Stimulated activated CD8-positive, alpha-beta memory T cell treated with anti-CD3 and anti-CD28 coated beads, Interleukin-4, amount 100 ng/mL, for 1 hour (primary cell): ENCODE measurements at places on chromosomes 6 and 20.

DNA sequence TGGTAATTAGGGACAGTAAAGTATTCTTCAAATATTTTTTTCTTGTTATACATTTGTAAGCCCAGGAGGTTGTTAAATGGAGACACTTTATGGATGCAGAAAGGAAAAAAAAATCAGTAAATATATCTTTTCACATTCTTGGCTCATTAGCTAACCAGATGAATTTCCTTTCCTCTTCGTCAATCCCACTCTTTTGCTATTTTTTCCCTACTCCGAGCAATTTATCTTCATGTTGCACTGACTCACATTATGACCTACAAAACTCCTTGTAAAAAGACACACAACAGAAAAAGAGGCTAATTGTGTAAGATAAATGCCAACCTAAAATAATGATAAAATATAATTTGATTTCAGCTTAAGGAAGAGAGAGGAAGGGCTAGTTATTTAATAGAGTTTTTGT, 472.9 kb upstream of the ZNF337 start:
- DNase-seq = no peak

- DNase-seq = no peak
Measured at GRCh38 chr20:45449528-45449927, 20.0 kb upstream of the WFDC2 start.

GRCh38 chr6:74925683-74926082, 280.2 kb downstream of the COL12A1 start:
- no peak for DNase-seq

DNA sequence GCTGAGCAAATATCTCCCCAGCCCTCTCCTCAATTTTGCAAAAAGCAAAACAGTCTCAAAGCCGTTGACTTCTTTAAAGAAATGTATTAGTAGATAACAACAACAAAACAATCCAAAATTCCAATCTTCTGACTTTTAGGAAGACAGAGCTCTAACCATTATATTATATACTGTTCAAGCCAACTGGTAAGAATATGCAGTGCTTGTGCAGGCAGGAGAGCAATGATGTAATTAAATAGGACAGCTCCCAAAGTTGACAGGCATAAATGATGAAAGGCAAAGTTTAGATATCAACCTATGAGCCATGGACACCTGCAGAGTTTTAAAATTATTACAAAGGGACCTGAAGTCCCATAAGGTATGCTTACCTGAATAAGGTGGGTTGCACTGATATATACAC, 16.6 kb upstream of the CEP85L start:
- no peak for DNase-seq

- DNase-seq = no peak
Measured at GRCh38 chr20:5602346-5602745, 147.9 kb upstream of the SHLD1 start.

GRCh38 chr6:63643862-63644261, 8.3 kb downstream of the PHF3 start:
- DNase-seq = no peak

DNA sequence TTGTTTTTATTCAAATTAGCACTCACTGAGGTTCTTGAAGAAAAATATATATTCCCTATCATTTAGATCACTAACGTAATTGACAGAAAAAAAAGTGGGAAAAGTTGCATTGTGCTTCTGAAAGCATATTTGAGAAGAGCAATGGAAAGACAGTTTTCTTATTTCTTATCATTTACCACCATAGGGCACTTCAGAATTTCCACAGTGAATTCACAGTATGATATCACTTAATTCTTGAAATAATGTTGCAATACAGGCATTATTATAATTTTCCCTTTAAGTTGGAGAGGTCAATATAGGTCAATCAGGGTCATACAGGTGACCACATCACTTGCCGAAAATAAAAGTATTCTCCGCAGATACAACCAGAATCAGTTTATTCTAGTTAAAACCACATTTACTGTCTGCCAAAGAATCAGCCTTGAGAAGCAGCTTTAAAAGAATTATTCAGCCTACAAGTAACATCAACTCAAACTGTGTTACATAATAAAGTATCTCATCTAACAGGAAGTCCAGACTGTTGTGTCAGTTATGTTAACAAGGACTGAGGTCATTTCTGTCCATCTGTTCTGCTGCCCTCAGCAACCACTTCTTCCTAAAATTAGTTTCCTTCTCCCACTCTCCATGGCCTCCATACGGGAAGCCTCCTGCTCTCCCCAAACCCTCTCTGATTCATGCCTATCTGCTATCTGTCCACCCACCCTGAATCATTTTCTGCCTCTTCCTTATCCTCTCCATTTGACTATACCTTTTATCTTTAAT, 121.2 kb downstream of the SIM1 start:
- DNase-seq = no peak

GRCh38 chr6:156777577-156778453, 637 bp downstream of the ARID1B start:
- DNase-seq = peak; percentile 5

- no peak for DNase-seq
Measured at GRCh38 chr6:22651731-22652130, 82.4 kb downstream of the HDGFL1 start.

DNA sequence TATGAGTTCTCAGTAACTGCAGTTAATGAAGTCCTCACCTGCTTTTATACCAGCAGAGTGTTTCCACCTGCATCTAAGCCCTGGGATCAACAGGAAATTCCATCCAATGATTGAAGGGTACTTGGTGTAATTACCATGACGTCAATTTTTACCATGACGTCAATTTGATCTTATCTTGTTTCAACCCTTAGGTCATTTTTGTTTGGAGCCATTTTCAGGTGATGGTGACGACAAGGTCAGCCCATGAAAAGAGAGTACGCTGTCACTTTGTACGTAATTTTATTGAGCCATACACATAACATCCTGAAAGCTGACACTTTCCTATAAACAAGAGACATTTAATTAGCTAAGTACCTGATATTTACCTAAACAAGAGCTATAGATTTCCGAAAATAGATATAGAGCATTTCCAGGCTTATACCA, at the start of gene CGA:
CGA (minus strand) TSS at position 20 of the 423 bp plus-strand sequence. CDS start 6,906 bp downstream, outside the sequence.
- no peak for DNase-seq

GRCh38 chr6:56372406-56372995, 125.1 kb upstream of the COL21A1 start:
- DNase-seq = no peak

DNA sequence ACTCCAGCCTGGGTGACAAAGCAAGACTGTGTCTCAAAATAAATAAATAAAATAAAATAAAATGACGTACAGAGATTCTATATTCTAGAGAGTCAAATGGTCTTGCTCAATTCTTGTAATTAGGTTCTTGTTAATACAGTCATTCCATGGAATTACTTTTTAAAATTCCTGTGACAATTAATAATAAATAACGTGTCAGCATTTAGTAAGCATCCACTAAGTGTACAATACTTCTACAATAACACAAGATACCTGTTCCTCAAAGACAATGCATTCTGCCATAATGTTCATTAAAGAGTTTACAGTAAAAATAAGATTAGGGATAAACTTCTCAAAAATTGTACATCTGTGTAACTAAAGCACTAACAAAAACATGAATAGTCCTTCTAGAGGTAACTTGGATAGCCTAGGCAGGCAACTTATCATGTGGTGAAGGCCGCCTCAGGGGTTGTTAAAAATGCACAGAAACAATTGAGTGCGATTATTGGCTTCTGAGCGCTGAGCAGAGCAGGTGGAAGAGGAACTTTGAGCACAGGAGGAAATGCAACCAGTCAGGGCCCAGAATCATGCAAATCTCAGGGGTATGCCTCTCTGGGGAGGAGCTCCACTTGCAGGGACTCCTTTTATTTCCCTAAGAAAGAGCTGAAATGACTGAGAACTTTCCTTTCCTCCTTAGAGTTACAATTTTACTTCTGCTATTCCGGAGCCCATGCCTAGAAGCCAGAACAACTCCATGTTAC, 37.1 kb downstream of the QRSL1 start:
- no peak for DNase-seq

- DNase-seq = no peak
Measured at GRCh38 chr6:89311853-89312531, 3.1 kb downstream of the GABRR2 start.

- DNase-seq = no peak
Measured at GRCh38 chr20:14890713-14891112, 553.3 kb upstream of the FLRT3 start.

DNA sequence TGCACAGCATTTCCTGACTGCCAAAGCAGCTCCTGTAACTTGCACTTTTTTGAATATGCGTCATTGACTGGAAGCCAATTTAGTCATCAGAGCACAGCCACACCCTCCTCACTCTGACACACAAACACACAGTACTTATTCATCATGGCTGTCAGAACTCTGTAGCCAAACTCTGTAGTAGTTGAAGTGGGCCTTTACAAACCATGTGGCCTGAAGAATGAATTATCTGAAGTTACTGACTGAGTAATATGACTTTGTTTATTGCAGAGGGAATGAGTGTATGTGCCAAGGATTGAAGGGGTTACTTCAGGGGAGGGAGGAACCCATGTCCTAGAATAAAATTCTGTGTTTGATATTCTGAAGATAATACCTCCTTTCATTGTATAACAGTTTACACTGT, 102.7 kb downstream of the FIG4 start:
- DNase-seq = no peak

DNA sequence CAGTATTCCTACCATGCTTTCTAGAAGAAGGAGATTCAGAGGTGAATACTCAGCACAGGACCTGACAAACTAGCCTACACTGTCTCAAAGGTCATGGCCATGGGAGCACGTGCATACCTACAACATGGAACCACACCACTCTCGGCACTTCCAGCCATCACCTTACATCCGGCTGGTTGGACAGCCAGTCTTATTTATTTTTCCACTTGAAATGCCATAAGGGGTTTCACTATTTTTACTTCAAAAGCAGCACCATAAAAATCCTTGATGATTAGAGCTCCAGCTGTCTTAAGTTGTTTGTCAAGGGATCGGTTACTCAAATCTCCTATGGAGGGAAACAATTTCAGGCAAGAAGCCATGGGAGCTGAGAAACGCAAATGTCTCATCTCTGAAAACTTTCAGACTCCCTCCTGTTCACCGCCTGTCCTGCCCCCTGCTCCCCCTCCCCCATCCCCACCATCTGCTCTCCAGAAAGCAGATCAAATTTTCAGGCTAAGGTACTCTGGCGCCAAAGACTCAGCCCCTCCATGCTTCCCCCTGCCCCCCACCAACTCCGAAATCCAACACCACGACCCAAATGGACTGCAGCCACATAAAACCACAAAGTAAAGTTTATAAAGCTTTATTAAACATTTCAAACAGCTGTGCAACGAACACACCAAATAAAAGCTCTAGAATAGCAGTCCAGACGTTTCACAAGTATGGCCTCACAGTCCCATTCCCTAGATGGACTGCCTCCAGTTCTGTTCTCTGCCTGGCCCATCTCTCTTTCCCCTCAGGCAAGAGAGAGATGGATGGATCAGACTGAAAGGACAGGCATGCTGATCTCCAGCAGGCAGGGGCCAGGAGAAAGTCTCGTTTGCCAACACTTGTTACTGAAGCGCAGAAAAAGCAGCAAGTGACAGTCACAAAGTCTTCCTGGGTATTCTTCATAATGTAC, 4.0 kb upstream of the NNAT start:
- no peak for DNase-seq

DNA sequence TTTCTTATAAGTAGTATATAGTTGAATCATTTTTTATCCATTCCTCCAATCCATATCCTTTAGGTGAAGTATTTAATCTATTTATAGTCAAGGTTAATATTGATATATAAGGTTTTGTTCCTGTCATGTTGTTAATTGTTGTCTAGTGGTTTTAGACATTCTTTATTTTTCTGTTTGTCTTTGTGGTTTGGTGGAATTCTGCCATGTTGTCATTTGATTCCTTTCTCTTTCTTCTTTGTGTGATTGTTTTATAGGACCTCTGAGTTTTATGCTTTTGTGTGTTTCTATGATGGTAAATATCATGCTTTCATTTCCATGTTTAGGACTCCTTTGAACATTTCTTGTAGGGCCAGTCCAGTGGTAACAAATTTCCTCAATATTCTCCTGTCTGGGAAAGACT, 450.3 kb upstream of the BTBD3 start:
- DNase-seq = no peak

GRCh38 chr6:37030599-37030998, 25.1 kb downstream of the FGD2 start:
- no peak for DNase-seq

DNA sequence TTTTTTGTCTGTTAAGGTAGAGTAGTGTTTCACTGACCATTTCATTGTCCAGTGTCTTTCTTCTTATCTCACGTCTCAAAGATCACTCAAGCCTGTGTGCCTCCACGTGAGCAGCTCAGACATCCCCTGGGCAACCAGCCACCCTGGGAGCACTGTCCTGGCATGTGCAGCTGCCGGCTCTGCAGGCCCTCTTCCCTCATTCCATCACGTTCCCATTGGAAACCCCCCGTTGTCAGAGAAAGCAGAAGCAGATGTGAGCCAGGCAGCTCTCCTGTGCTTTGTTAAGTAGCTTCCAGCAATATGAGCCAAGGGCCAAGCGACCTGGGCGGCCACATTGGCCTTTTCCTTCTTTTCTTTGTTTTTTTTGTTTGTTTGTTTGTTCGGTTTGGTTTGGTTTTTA, 233.2 kb upstream of the SYNDIG1 start:
- DNase-seq = no peak

DNA sequence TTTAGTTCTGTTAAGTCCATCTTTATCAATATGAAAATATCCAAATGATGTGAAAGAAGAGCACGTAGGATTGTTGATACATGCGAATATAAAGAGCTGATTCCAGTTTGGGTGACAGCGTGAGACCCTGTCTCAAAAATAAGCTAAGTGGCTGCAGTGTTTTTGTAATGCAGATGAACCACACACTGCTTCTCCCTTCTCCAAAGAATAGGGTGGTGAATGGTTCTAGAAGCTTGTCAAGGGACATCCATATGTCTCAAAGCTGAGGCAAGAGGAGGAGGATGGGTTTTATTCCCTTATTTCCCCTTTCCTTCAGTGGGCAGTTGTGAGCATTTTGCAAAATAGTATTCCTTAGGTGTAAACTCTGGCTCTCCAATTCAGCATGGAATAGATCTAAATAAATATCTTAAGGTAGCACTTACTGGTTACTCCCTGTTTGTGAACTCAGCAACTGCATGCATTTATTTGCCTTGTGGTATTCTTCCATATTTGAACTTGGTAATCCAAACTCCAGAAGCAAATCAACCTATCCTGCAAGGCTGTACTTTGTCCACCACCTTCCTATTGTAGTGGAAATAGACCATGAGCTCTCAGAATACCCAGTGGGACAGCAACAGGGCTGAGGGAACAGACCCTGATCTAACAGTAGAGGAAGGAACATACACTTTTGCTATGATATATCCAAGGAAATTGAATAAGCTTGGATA, 38.0 kb downstream of the XRN2 start:
- DNase-seq = no peak

DNA sequence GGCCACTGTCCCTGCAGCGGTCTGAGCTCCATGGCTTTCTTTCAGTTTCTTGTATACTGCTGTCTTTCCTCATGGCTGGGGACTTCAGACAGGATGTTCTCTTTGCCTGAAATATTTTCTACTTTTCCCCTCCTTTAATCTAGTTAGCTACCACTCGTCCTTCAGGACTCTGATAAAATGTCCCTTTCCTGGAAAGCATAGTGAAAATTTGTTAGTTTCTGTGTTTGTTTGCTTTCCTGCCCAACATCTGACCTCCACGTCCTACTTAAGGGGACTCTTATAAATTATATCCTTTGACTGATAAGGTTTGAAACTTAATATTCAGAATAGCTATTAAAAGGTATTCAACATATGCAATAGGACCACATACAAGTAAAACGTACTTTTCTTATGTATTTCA, 48.8 kb upstream of the KLHL31 start:
- DNase-seq = no peak
